Stimulated activated CD4-positive, alpha-beta T cell treated with anti-CD3 and anti-CD28 coated beads, Interleukin-2, amount 100 ng/mL, for 48 hours (primary cell): ENCODE measurements at places on chromosomes 4 and X.

GRCh38 chr4:181784881-181785280 lies 458.3 kb upstream of the TENM3 start:
- DNase-seq, result no peak

DNA sequence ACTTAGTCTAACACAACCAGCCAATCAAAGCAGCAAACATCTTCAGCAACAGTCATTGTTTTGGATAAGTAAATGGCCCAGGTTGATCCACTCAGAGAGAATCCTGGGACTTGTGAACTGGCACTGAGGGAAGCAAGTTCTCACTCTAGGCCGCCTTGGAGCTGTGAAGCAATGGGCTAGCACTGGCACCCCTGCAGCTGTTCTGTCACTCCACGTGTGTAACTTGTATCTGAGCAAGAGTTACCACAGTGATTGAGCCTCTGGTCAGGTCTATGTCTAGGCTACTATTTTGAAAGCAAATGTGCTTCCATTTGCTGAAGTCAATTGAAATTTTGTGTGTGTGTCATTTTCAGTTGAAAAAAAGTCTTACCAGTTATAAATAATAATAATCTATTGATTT lies 57.2 kb upstream of the HS3ST1 start:
- no peak for DNase-seq

GRCh38 chrX:154317391-154317995 lies 21.9 kb downstream of the TKTL1 start:
- DNase-seq, result no peak

DNA sequence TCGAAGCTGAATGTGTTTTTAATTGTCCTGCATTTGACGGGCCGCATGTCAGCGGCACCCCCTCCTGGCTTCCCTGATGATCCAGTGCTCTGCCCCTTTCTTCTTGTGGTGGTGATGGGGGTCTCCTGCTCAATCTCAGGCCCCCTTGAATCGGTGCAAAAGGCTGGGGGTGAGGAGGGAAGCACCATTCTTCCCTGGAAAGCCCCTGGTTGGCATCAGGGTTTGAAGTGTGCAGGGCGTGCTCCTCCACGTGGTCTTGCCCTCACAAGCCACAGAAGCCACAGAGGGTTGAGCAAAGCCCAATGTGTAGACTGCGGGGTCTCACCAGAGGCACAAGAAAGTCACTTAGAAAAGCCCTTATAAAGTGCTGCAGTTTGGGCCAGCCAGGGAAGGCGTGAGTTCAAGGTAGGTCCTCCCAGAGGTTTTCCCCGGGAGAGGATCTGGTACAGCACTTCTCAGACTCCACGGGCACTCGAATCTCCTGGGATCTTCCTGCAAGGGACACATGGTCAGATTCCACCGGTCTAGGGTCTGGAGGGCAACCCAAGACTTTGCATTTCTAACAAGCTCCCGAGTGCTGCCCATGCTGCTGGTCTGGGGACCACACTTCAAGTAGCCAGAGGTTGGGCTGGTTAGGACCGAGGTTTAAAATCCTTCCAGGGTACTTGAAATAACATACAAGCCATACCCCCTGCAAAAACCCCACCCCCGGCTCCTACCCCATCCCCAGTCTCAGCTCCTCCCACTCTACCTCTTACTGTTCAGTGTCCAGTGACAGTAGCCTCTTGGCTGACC lies 35.1 kb downstream of the PSAPL1 start:
- no peak for DNase-seq

DNA sequence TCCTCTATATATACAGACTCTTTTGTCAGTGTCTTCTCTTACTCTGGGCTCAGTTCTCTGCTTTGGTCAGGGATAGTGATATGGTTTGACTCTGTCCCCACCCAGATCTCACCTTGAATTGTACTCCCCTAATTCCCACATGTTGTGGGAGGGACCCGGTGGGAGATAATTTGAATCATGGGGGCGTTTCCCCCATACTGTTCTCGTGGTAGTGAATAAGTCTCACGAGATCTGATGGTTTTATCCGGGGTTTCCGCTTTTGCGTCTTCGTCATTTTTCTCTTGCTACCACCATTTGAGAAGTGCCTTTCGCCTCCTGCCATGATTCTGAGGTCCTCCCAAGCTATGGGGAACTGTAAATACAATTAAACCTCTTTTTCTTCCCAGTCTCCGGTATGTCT lies 144.4 kb downstream of the GLUD2 start:
- DNase-seq, result no peak

GRCh38 chr4:19348746-19349145 lies 903.0 kb upstream of the SLIT2 start:
- no peak for DNase-seq

DNA sequence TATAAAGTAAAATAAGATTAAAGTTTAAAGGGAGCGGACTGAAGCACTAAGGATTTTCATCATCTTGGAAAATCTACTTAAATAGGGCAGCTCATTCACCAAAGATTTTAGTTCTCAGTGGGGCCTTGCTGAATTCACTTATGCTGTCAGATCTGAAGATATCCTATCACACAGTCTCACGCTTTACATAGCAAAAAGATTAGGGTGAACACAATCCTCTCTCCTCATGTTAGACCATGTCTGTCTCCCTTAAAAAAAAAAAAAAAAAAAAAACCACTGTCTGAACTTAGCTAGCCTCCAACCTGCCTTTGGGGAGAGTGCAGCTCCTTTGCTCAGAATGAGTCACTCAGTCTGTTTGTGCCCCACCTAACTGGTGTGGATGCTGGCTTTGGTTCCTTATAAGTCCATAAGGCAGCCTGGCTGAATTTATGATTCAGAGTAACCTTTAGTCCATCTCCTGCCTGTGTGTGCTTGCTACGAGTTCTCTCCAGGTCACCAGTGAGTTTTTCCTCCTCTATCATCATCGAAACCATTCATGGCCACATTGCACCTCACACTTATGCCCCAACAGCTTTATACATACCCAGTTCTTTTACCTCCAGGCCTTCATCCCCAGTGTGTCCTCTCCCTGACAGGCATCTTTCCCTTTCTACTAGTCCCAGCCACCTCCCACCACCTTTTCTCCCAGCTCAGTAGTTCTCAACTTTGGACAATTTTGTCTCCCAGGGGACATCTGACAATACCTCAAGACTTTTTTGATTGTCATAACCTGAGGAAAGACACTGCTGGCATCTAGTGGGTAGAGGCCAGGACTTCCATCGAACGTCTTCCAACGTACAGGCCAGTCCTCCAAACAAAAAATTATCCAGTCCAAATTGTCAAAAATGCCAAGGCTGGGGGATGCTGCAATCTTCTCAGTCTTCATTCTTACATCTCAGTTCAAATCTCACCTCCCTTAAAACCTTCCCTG lies 220.7 kb upstream of the EMCN start:
- no peak for DNase-seq

- no peak for DNase-seq
These were observed 15.0 kb upstream of the GBA3 start for GRCh38 chr4:22677780-22678179.

DNA sequence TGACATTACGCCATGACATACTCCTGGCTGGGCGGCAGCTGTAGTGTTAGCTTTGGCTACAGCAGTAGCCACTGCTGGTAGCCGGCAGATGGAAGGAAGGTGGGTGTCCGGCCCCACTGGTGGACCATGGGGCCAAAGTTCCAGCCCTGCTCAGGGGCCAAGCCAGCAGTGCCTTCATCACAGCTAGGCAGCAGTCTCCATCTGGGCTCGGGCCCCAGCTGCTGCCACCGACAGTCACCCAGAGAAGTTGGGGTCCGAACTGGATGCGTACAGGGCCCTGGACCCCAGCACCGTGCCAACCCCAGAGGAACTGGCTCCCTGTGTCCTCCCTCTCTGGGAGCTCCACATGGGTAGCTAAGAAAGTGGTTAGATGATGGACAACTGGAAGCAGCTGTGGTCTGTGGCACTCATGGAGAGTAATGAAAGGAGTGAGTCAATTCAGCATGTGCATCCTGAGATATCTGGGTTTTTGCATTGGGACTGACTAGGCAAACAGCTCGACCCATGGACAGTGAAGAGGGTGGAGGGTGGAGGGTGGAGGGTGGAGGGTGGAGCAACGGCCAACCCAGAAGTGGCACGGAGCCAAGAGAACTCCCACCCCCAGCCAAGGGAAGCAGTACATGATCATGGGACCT lies 366.6 kb upstream of the GRIA3 start:
- DNase-seq, result no peak

- no peak for DNase-seq
These were observed 106.8 kb downstream of the HDAC8 start for GRCh38 chrX:72465889-72466288.

- no peak for DNase-seq
These were observed 1056.7 kb downstream of the PCDH19 start for GRCh38 chrX:99353412-99353811.

DNA sequence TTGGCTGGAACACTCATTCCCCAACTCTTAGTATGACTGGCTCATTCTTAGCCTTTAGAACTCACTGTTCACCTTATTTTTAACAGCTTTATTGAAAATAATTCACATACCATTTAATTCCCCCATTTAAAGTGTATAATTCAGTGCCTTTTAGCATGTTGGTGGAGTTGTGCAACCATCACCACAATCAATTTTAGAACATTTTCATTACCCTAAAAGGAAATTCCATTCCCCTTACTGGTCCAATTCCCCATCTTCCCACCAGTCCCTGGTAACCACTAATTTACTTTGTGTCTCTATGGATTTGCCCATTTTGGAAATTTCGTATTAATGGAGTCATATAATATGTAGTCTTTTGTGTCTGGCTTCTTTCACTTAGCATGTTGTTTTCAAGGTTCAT lies 19.7 kb downstream of the NHSL2 start:
- no peak for DNase-seq

DNA sequence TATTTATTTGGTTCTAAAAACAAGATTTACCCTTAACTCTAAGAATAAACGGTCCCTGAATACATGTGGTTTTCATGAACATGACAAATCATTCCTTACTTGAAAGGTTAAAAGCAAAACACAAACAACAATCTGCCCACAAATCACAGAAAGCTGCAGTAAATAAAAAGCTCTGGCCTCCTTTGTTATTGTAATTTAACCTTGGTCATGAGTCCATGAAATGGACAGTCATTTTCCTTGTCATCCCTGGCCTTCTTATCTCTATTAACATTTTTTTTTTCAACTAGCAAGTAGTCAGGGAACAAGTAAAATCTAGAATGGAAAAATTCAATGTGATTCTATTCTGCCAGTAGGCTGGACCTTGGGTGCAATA lies 92.7 kb downstream of the SCD5 start:
- no peak for DNase-seq

DNA sequence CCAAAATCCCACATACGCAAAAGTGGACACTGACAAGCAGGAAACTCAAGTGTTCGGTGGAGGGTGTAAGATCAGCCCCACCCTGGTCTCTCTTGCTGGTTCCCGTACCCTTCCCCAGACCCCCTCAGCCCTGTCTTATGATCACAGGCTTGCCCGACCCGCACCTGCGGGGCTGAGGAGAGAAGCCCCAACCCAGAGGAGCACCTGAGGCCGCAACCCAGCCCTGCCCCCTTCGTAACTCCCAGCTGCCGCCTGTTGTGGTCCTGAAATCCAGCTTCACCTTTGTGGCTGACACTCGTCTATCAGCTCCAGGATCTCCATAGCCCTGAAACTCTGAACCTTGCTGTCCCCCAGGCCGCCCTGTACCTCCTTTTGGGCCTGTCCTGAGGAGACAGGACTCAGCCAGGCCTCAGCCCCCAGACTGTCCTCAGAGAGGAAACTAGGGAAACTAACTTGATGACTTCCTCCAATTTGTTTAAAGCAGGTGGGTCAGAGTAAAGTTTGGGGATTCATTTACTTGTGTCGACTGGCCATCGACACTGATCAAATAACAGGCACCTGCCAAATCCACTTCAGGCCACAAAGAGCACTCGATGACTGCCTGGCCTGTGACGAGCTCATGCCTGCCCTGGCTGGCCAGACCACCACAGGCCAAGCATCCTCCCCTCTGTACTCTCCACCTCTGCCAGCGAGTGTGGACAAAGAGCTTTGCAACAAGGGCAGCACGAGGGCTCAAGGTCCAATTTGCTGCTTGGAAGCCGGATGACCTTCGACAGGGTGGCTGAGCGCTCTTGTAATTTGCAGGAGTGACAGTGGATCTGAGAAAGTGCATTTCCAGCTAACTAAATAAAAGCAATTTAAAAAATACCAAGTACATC lies 19.3 kb downstream of the DCTD start:
- DNase-seq, result no peak

DNA sequence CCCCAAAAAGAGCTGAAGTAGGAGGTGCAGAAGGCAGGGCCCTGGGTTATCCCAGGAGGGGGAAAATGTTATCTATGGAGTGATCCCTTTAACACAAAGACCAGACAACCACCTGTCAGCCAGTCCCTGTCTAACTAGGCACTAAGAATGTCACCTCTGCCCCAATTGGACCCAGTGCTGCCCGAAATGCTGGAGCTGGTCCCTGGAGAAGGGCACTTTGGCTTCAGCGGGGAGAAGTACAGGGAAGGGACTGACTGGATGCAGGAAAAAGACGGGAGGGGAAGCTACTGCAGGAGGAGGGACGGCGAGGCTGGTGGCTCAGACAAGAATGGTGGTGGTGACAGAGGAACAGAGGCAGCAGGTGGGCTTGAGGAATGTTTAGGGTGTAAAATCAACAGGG lies 17.3 kb downstream of the PHKA2 start:
- DNase-seq, result no peak

DNA sequence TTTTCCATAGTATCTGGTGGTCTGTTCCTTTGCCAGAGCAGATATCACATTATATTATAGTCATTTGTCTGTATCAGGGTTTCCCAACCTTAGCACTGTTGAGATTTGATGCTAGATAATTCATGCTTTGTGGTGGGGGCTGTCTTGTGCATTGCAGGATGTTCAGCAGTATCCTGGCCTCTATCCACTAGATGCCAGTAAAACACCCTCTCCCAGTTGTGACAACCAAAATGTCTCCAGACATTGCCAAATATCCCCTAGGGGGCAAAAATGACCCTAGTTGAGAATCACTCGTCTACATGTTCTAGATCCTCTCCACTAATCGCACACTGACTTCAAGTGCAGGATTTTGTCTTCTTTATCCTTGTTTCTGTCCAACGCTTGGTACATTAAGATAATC lies 160.8 kb downstream of the FANCB start:
- no peak for DNase-seq

- DNase-seq, result no peak
These were observed 860.9 kb upstream of the LCORL start for GRCh38 chr4:18882468-18882867.
